ENCODE measurements at places on chromosomes 1 and 21.

DNA sequence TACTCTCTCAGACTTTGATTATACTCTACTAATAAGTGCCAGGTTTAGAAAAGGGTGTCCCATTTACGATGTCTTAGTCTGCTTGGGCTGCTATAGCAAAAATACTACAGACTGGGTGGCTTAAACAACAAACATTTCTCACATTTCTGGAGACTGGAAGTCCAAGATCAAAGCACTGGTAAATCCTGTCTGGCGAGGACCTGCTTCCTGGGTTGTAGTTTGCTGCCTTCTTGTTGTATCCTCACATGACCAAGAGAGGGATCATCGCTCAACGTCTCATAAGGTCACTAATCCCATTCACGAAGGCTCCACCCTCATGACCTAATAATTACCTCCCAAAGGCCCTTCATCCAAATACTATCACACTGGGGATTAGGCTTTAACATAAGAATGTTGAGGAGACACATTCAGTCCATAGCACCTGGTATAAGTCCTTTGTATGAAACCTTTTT lies 12.0 kb downstream of the PRDX6 start:
- DNase-seq = no peak

- DNase-seq = no peak
Measured at GRCh38 chr1:3103967-3104677, 35.1 kb downstream of the PRDM16 start.

DNA sequence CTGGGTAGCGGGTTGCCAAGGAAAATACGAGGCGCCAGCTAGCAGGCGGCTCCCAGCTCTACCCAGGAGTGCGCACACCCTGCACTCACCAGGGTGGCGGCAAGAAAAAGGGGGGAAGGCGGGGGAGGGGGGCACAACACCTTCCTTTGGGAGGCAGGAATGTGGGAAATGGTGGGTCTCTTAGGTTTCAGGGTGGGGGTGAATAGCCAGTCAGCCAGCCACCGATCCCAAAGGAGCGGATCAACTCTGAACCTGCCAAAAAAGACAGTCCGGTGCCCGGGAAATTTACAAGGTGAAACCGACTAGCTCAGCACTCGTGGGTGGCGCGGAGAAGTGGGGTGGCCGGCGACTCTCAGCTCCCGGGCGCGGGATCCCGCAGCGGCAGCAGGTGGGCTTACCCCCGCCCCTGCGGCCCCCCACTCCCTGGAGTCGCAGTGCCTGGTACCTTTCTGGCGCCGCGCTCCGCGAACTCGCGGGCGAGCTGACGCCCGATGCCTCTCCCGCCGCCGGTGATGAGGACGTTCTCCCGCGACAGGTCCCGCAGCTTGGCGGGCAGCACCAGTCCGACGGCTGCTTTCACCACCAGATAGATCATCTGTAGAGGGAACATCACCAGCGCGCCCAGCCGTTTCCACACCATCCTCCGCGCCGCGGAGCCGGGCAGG lies 1.2 kb downstream of the DHRS3 start:
- DNase-seq = no peak

GRCh38 chr1:178434899-178435435 lies 61.8 kb downstream of the CLEC20A start:
- DNase-seq = no peak

DNA sequence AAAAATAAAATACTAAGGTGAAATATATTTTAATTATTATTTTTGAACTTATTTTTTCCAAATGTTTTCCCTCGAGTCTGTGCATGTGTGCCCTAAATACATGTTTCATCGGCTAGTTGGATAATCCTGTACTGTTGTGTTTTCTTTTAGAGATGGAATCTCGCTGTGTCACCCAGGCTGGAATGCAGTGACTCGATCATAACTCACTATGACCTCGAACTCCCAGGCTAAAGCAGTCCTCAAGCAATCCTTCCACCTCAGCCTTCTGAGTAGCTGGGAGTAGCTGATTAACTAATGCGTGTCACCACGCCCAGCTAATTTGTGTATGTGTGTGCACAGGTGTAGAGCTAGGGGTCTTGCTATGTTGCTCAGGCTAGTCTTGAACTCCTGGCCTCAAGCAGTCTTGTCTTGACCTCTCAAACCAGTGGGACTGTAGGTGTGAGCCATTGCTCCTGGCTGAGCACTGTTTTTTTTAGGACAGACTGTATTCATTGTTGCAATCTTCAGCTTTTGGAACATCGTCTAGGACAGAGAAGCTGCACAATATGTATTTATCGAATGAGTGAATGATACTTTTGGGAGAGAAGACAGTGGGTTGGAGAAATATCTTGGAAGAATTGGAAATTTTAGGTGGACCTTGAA lies 4.8 kb upstream of the TMCO1 start:
- no peak for DNase-seq

- DNase-seq = no peak
Measured at GRCh38 chr1:198014355-198014754, 97.2 kb downstream of the LHX9 start.

Data from HEK293T (cell line).